ENCODE measurements at places on chromosomes 13 and 19. TPM values are rescaled to one million over a fixed set of nuclear protein-coding genes. Genes with fewer than 3 reads are reported as not detected.

GRCh38 chr13:71576571-71576970 lies 290.4 kb downstream of the DACH1 start:
- no peak overlapping the region for H3K27ac ChIP-seq
- H3K36me3 ChIP-seq, result no peaks in the 10 kb centered on the region

GRCh38 chr13:107961849-107962608 lies 253.3 kb downstream of the LIG4 start:
- no peaks in the 10 kb centered on the region for H3K36me3 ChIP-seq
- H3K4me1 ChIP-seq, result no peaks in the 10 kb centered on the region
- H3K27me3 ChIP-seq, result no peaks in the 10 kb centered on the region
- H3K4me3 ChIP-seq, result no peak overlapping the region
- no peak for DNase-seq
- H3K27ac ChIP-seq, result no peak overlapping the region

DNA sequence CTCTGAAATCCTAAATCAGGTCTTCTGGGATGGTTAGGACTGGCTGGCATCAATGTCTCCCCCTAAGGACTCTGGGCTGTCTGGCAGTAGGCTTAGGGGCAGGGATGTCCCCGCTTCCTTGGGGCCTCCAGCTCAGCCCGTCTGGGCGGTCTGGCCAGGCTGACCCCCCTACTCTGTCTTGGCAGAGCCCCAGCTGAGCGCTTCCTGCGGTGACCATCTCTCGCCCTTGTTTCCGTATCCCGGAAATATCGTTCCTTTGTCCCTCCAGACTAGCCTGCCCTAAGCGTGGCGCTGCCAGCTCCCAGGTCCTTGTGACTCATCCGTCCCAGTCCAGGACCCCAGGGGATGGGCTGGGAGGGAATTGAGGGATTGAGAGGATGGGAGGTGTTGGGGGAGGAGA lies 11.3 kb downstream of the GTPBP3 start:
- H3K27ac ChIP-seq, result no peak overlapping the region
- peak; percentile 38 for DNase-seq
- peaks cover 2% of the 10 kb centered on the region for H3K4me1 ChIP-seq
- no peak overlapping the region for H3K4me3 ChIP-seq
- no peaks in the 10 kb centered on the region for H3K36me3 ChIP-seq

- no peaks in the 10 kb centered on the region for H3K4me1 ChIP-seq
- DNase-seq, result no peak
- no peak overlapping the region for H3K4me3 ChIP-seq
- no peak overlapping the region for H3K27ac ChIP-seq
- H3K36me3 ChIP-seq, result no peaks in the 10 kb centered on the region
- H3K27me3 ChIP-seq, result no peaks in the 10 kb centered on the region
Measured at GRCh38 chr13:96792188-96792587, 202.1 kb downstream of the OXGR1 start.

- no peaks in the 10 kb centered on the region for H3K36me3 ChIP-seq
- no peak for DNase-seq
- H3K4me3 ChIP-seq, result no peak overlapping the region
Measured at GRCh38 chr19:732148-733069, 18.5 kb upstream of the MISP start.

DNA sequence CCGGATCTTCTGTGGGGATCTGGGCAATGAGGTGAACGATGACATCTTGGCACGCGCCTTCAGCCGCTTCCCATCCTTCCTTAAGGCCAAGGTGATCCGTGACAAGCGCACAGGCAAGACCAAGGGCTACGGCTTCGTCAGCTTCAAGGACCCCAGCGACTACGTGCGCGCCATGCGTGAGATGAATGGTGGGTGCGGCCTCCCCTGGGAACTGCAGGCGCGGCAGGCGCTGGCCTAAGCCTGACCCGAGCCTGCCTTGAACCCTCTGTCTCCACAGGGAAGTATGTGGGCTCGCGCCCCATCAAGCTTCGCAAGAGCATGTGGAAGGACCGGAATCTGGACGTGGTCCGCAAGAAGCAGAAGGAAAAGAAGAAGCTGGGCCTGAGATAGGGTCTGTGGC lies 4.4 kb upstream of the ETV2 start:
- H3K27me3 ChIP-seq, result no peaks in the 10 kb centered on the region
- no peak overlapping the region for H3K27ac ChIP-seq
- H3K4me3 ChIP-seq, result no peak overlapping the region
- no peaks in the 10 kb centered on the region for H3K4me1 ChIP-seq
- no peak for DNase-seq

GRCh38 chr13:31826521-31826920 lies 87.2 kb downstream of the RXFP2 start:
- H3K4me1 ChIP-seq, result no peaks in the 10 kb centered on the region
- H3K36me3 ChIP-seq, result no peaks in the 10 kb centered on the region
- no peak for DNase-seq
- no peak overlapping the region for H3K4me3 ChIP-seq
- no peaks in the 10 kb centered on the region for H3K27me3 ChIP-seq

- H3K36me3 ChIP-seq, result no peaks in the 10 kb centered on the region
- no peaks in the 10 kb centered on the region for H3K4me1 ChIP-seq
- no peak overlapping the region for H3K4me3 ChIP-seq
- no peak overlapping the region for H3K27ac ChIP-seq
Measured at GRCh38 chr13:77811381-77811780, 107.2 kb downstream of the EDNRB start.

DNA sequence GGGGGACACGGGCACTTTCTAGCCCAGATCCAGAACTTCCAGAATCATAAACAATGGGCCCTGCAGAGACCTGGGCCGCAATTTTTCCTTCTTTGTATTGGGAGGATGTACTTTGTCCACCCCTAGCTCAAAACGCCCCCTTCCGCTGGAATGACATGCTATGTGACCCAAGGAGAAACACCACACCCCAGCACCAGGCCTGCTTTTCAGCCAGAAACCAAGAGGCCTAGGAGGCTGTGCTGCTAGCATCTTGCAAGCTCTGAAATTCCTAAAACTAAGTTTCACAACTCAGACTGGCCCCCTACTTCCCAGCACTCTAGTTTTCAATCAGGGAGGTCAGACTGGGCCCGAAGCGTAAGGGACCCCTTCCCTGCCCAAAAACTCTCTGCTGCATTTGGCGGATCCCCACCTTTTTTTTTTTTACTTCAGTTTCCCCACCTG lies 538 bp downstream of the LSM4 start:
- no peaks in the 10 kb centered on the region for H3K27me3 ChIP-seq
- H3K4me1 ChIP-seq, result peaks cover 61% of the 10 kb centered on the region
- peak overlapping the region; percentile 82 for H3K4me3 ChIP-seq
- H3K36me3 ChIP-seq, result no peaks in the 10 kb centered on the region

DNA sequence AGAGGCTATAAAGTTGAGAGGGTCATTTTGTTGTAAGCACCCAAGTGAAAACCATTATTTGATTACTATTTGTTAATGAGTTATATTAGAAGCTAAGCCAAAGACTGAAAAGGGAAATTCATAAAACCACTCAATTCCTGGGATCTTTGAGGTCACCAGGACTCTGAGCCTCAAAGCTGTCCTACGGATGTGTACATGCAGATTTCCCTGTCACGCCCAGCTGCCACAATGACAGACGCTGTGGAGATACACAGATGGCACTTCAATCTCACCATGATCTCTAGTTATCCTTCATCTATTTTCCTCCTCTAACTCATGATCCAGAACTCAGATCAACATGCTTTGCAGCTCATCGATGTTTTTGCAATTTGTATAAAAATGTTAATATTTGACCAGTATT lies 403.5 kb upstream of the MIR17HG start:
- no peaks in the 10 kb centered on the region for H3K27me3 ChIP-seq
- DNase-seq, result no peak
- no peak overlapping the region for H3K4me3 ChIP-seq
- H3K27ac ChIP-seq, result no peak overlapping the region
- H3K36me3 ChIP-seq, result no peaks in the 10 kb centered on the region

DNA sequence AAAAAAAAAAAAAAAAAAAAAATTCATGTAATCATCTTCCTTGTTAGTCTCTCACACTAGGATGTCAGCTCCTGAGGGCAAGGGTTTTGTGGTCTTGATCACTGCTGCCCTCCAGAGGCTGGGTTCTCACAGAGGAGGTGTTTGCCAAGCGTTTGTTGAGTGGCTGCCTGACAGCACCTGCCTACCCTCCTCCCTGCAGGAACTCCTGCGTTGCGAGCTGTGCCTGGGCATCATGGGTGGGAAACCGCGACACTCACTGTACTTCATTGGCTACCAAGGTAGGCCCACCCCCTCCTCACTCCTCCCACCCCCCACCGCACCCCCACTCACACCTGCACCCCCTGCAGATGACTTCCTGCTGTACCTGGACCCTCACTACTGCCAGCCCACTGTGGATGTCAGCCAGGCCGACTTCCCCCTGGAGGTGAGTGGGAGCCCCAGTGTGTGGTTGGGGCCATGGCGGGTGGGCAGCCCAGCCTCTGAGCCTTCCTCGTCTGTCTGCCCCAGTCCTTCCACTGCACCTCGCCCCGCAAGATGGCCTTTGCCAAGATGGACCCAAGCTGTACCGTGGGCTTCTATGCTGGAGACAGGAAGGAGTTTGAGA lies 8.1 kb downstream of the ATG4D start:
- DNase-seq, result no peak
- H3K36me3 ChIP-seq, result peaks cover 98% of the 10 kb centered on the region
- no peak overlapping the region for H3K4me3 ChIP-seq
- H3K27ac ChIP-seq, result peak overlapping the region; percentile 11
- no peaks in the 10 kb centered on the region for H3K27me3 ChIP-seq

- DNase-seq, result no peak
- H3K4me3 ChIP-seq, result no peak overlapping the region
- no peaks in the 10 kb centered on the region for H3K27me3 ChIP-seq
Measured at GRCh38 chr13:64234255-64234654, 2818.6 kb upstream of the PCDH20 start.

DNA sequence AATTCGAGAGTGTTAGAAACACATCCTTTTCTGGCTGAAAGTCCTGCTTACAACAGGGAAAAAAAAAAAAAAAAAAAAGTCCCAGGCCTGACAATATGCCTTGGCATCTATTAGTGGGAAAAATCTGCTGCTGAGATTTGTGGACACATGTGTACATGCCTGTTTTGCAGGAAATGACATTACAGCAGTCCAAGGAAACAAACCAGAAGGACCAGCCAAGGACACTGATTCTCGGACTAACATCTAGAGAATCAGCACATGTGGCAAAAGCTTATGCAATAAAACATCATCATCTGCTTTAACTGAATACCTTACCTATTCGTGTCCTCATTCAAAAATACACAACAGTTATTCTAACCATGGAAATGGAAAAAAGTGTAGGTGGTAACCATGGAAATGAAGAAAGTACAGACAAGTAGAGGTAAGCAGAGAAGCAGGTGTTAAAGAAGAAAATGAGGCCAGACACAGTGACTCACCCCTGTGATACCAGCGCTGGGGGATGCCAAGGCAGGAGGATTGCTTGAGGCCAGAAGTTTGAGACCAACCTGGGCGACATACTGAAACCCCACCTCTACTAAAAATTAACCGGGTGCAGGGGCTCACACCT lies 9.4 kb upstream of the DPY19L3 start:
- peak overlapping the region; percentile 8 for H3K27ac ChIP-seq
- no peak overlapping the region for H3K4me3 ChIP-seq
- H3K36me3 ChIP-seq, result no peaks in the 10 kb centered on the region
- DNase-seq, result peak; percentile 26
- peaks cover 4% of the 10 kb centered on the region for H3K4me1 ChIP-seq
- H3K27me3 ChIP-seq, result no peaks in the 10 kb centered on the region

GRCh38 chr13:102090532-102090931 lies 311.3 kb downstream of the FGF14 start:
- H3K4me3 ChIP-seq, result no peak overlapping the region
- H3K36me3 ChIP-seq, result no peaks in the 10 kb centered on the region
- no peak for DNase-seq
- H3K27me3 ChIP-seq, result no peaks in the 10 kb centered on the region
- H3K4me1 ChIP-seq, result no peaks in the 10 kb centered on the region

GRCh38 chr13:109779074-109779473 lies 7.3 kb downstream of the IRS2 start:
- no peak overlapping the region for H3K27ac ChIP-seq
- no peaks in the 10 kb centered on the region for H3K4me1 ChIP-seq
- no peaks in the 10 kb centered on the region for H3K27me3 ChIP-seq
- H3K4me3 ChIP-seq, result no peak overlapping the region

DNA sequence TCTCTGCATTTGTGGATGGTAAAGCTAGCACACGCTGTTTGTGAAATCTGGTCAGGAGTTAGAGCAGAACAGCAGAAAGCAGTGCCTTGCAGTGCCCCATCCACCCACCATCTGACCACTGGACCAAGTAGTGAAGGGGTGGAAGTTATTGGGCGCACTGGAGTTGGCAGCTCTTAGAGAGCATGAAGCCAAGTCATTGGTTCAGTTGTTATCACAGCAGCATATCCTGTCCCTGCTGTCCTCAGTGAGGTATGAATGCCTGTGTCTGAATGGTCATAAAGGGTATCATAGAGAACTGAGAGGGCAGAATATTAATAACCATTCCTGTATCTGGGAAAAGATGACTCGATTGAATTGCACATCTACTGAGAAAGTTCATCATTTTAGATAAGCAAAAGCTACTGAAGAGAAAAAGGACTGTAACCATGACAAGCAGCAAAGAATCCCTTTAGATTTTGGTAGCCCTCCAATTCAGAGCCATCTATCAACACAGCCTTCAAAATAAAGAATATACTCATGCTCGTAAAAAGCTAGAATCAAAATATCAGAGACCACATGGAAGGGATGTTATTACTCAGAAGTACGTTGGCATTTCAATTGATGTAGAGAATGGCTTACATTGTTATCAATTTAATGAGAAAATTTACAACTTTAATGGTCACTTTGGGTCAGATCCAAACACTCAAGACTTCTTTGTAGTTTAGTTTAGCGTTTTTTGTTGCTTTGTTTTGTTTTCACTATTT lies 919.0 kb downstream of the EFNB2 start:
- no peaks in the 10 kb centered on the region for H3K27me3 ChIP-seq
- no peak for DNase-seq
- no peak overlapping the region for H3K4me3 ChIP-seq
- H3K36me3 ChIP-seq, result no peaks in the 10 kb centered on the region
- H3K4me1 ChIP-seq, result no peaks in the 10 kb centered on the region
- no peak overlapping the region for H3K27ac ChIP-seq

GRCh38 chr13:47085346-47085745 lies 188.5 kb upstream of the HTR2A start:
- H3K27ac ChIP-seq, result no peak overlapping the region
- H3K4me3 ChIP-seq, result no peak overlapping the region
- H3K27me3 ChIP-seq, result no peaks in the 10 kb centered on the region
- H3K4me1 ChIP-seq, result no peaks in the 10 kb centered on the region

- H3K4me3 ChIP-seq, result no peak overlapping the region
- no peaks in the 10 kb centered on the region for H3K27me3 ChIP-seq
- no peak overlapping the region for H3K27ac ChIP-seq
- DNase-seq, result no peak
Measured at GRCh38 chr19:46813839-46814358, 25.5 kb upstream of the SLC1A5 start.

SIGLECL1 gene
- polyA plus RNA-seq, result not detected

ACOD1 gene
- polyA plus RNA-seq, result not detected

SEMA6B gene
- 2.9 TPM for polyA plus RNA-seq

RCBTB2 gene
- polyA plus RNA-seq, result 7.6 TPM

CLIP3 gene
- polyA plus RNA-seq, result 0.45 TPM

ZNF471 gene
- polyA plus RNA-seq, result 10.0 TPM

ANKRD24 gene
- polyA plus RNA-seq, result 2.7 TPM

CALR3 gene
- not detected for polyA plus RNA-seq

ZNF626 gene
- polyA plus RNA-seq, result 19.7 TPM
